Stimulated activated CD8-positive, alpha-beta memory T cell treated with anti-CD3 and anti-CD28 coated beads, Interleukin-2, amount 100 ng/mL, for 48 hours (primary cell): ENCODE measurements at places on chromosomes 13 and 19.

GRCh38 chr19:3314962-3315675 is 51.3 kb upstream of the NFIC start:
- DNase-seq: no peak

GRCh38 chr19:13781547-13781946 is 7.3 kb downstream of the C19orf53 start:
- DNase-seq: no peak

- no peak for DNase-seq
Measured at GRCh38 chr13:52127783-52128702, 830 bp downstream of the NEK5 start.

DNA sequence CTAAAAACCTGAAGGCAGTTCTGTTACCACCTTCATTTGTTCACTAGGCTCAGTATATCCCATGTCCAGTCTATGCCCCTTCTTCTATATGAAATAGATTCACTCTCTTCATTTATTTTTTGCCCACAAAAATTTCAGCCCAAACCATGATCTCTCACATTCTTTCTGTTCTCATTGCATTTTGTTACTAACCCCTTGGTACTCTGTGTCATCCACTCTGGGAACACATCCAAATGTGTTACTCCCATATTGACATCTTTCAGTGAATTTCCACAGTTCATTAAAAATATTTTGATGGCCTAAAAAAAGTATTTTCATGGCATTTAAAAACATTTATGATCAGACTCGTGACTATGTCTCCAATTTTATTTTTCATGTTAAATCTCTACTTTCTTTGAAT is 378.9 kb downstream of the SLITRK1 start:
- DNase-seq: no peak

DNA sequence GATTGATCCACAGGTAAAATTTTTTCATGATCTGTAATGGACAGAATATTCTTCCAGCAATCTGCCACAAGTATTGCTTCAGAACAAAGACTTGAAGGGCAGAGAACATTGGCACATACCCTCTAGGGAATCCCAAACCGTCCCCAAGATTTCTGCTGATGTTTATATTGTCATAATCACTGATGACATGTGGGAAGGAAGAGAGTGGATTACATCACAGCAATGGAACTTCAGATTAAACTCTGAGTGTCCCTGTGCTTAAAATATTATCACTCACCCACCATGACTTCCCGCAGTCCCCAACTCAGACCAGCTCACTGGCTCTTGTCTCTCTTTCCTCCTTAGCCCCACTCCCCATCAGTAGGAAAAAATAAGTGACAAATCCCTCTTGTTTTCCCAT is 8.5 kb upstream of the TPT1 start:
- no peak for DNase-seq

DNA sequence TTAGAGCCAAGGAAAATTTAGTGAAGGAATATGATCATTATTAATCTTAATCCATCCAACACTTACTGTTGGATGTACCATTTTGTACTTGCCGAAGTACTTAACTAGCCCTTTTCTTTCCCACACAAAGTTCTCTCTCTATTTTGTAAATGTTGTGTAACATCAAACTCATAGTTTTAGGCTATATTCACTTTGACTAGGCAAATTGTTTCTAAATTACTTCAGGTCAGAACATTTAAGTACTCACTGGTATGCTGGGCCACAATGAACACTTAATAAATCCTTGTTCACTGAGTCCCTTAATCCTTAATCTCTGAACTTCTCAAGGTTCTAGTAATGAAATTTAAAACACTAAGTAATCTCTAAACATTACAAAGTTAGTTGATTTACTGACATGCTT is 49.3 kb upstream of the EEF1AKMT1 start:
- DNase-seq: no peak

- DNase-seq: no peak
Measured at GRCh38 chr13:56735537-56735942, 405.2 kb upstream of the PRR20A start.

DNA sequence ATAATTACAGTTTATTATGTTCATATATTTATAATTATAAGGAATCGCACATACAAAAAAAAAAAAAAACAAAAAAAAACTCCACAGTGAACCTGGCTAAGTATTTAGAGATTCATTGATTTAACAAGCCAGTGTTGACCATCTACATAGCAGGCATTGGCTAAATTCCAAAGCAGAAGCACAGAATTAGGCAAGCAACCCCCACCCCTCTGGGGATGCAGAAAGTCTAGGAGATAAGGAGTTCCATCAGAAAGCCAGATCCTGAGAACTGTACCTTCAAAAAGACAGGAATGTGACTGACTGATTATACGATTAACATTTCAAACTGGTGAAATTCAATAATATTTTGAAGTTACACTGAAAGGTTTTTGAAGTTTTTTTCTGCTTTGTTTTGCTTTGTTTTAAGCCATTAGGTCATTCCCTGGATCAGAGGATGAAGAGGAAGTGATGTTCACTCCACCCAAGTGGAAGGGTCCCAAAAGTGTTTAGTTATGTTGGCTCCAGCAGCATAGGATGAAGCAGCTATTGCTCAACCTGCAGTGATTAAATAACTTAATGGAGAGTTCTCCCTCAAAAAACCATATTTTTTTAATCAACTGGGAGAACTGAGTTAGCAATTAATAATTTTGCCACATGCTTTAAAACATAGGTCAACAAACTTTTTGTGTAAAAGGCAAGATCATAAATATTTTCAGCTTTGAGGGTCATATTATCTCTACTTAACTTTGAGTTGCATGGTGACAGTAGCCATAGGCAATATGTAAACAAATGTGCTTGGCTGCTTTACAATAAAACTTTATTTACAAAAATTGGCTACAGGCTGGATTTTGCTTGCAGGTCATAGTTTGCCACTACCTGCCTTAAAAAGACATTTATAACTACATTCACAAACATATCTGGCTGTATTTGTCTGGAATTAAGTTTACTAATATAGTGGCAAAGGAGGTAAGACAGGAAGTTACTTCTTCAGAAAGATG is 49.6 kb downstream of the DOCK9 start:
- DNase-seq: no peak

- DNase-seq: no peak
Measured at GRCh38 chr13:105878119-105878700, 657.3 kb downstream of the EFNB2 start.

GRCh38 chr13:88958821-88959220 is 1287.7 kb downstream of the SLITRK5 start:
- DNase-seq: no peak

DNA sequence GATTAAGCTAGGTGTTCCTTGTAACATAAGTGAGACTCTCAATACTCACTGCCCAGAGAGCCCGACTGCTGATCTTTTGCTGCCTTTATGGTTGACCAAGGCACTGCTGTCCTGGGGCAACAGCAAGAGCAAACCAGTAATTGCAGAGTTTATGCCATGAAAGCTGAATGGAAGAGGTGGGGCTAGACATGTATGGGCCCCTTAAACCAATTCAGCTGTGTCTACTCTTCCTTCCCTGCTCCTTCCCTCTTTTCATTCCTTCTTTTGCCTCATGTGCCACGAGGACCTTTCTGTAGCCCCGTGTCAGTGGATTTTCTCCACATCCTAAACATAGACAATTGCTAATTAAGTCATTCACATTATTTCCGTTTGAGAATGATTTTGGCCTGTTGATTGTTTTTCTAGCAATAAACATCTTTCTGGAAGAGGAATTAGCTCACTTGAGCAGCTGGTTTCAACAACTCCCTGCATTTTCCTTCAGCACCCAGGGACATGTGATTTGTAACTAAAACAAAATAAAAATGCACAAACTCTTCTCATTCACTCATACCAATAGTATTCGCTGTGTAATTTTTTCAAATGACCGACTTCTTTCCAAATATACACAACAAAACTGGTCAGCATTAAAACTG is 40.5 kb downstream of the RAP2A start:
- DNase-seq: no peak

DNA sequence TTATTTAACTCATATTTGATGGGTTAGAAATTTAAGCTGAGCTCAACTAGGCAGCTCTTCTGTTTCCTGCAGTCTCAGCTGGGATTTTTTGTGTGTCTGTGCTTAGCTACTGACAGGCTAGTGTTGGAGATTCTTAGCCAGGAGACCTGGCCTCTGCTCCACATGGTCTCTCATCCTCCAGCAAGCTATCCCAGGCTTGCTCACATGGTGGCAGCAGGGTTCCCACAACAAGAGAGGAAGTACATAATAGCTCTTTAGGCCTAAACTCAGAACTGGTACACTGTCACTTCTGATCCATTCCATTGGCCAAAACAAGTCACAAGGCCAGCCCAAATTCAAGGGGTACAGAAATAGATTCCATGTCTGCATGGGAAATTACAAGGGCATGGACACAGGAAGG is 406.2 kb downstream of the SUCLA2 start:
- DNase-seq: no peak

DNA sequence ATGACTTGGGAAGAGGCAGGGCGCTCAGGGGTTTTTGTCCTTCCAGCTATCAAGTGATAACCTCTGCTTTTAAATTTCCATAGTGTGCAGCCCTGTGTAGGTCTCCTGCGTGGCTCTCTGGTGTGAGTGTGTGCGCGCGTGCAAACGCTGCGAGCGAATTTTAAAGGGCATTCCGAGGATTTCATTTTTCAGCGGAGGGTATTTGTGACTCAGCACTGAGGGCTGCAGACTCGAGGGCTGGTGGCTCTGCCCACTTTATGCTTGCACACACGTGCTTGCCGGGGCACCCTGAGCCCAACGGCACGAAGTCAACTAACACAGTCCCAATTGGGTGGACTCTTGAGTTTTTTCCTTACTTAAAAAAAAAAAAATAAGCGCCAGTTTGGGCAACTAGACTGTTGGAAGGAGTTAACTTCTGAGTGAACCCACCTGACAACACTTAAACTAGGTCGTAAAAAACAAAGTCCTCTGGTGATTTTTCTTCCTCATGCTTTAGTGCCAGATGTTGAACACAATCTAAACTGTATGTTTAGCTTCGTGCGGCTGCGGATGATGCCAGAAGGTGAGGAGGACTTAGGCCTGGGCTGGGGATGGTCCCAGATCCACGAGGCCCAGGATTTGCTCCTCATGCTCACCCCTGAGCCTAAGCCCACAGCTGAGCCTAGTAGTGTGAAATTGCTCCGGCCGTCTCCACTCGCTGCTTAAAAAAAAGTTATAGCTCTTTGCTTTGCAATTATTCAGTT is 2.1 kb downstream of the FGF9 start:
- no peak for DNase-seq

GRCh38 chr19:16066611-16067104 is 9.6 kb upstream of the TPM4 start:
- peak; percentile 42 for DNase-seq

DNA sequence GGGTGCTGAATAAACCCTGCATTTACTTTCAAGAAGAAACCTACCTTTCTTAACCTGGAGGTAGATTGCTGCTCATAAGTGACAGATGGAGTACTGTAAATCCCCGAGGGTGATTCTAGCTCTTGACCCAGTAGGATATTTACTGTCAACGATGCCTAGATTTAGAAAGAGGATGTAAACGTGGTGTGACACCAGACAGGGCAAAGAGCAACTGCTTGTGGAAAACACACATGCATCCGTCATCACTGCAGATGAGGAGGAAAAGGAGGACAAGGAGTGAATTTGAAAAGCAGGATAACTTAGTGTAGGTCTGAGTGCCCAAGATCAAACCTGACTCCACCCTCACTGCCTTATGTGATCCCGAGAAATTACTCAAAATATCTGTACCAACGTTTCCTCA is 9.8 kb upstream of the CLN5 start:
- no peak for DNase-seq

DNA sequence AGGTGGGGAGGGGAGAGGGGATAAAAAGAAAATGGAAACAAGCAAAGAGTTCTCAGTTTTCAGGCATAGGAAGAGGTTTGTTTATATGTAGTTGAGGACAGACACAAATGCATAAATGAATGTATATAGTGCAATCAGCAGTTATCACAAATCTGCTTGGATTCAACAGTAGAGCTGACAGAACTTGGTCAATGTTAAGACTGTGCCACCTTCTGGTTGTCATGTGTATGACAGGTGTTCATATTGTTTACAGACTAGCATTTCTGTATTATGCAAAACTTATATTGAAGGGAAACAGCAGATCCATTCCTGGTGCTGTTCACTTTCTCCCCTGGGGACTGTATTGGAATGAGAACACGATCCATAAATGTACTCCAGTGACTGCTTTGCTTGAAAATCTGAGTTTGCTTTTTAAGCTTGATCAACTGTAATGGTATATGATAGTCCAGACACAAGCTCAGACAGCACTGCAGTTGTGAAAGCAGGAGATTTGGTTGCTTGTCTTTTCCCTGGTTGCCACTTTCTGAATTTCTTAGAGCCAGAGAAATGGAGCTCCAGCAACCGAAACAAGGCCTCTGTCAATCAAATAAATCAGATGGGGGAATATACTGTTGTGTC is 319.5 kb upstream of the OBI1 start:
- DNase-seq: no peak

DNA sequence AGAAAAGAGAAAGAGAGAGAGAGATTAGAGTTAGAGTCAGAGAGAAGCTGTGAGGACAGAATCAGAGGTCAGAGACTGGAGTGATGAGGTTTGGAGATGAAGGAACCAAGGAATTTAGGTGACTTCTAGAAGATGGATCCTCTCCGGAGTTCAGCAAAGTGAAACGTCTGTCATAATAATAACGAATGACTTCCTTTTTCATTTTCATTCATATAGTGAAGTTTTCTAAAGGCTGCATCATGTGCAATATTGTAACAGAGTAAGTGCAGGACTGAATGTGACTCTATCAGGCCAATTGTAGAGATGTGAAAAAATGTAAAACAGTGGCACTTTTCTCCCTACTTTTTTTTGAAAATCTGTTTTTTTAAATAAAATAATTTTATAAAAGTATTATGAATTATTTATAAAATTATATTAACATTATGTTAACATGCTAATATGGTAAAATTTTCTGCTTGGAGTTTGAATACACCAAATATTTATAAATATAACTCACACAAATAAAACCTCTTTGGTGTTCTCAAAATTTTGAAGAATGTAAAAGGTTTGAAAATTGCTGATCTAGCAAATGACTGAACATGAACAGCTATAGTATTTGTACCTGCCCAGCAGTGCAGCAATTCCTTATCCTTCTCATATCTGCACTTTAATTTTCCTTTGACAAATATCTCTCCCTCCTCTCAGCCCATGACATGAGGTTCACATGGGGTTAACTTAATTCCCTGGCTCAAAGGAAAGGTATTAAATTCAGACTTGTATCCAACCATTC is 4.2 kb upstream of the TNFSF11 start:
- no peak for DNase-seq
